ENCODE measurements at places on chromosomes 3 and 15.

GRCh38 chr3:66397745-66398144, 103.1 kb downstream of the LRIG1 start:
- no peak for DNase-seq

DNA sequence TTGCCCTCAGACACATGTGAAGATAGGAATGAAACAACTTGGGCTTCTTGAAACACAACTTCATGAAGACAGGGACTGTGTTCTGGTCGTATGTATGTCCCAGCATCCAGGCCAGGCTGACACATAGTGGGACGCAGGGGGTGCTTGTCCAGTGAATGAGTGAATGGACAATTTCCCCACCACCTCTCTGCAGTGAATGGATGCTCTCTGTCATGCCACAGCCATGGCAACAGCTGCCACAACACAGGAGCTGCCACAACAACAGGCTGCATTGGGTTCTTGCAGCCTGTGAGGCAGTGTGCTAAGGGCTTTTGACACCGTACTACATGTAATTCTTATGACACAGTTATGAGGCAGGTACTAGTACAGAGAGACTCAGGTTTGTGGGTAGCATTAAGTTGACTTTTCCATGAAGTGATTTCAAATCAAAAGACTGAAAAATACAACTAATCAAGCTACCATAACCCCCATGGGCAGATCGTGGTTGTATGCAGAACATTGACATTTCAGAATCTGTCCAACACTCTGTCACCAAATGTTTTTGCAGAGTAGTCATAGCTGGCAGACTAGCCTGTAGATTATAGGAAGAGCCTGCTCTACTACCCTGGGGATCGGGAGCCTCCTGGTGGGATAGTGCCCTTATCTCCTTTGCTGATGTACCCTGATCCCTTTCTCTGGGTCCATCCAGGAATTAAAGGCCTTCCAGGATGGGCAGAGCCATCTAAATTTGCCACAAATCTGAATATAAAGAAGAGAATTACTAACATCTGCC, 40.8 kb downstream of the CLSTN2 start:
- DNase-seq, result no peak

DNA sequence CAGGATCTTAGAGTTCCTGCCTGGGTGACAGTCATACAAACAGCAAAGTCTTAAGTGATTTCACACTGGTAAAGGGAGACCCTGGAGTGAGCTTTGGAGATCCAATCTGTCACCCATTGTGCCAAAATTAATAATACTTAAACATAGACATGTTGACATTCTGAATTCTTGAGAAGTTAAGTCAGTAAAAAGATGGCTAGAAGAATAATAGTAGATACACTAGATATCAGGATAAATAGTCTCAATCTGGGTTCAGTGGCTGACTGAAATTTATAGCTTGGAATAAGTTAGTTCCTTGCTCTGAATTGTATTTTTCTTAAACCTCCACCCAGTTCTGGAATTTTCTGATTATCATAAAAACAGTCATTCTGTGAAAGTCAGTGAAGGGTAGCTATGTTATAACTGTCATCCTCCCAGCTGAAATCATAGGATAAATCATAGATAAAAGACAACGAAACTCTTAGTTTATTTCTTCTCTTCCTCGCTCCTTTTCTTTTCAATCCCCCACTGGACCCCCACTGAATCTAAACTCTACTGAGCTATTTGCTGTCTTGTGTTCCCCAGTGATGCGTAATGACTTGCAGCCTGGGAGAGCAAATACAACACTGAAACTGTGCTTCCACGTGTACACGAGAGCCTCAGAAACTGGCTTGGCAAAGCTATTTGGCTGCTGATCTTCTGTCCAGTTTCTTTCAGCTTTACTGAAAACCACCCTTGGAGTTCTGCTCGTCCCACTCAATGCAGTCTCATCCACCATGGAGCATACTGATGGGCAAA, 175.4 kb upstream of the TP63 start:
- no peak for DNase-seq

DNA sequence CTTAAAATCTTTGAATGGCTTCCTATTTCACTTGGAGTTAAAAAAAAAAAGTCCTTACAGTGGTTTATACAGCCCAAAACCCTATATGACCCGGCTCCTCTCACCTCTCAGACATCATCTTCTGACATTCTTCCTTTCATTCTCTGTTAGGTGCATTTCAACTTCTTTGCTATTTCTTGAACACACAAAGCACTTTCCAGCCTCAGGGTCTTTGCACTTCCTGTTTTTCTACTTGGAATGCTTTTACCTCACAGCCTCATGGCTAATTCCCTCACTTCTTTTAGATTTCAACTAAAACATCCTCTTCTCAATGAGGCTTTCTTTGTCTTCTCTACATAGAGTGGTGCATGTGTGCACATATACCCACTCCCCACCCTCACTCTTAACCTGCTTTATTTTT, 91.0 kb upstream of the MB21D2 start:
- no peak for DNase-seq

GRCh38 chr15:51752888-51753287, 1.5 kb downstream of the TMOD2 start:
- DNase-seq, result no peak

GRCh38 chr3:176906046-176906905, 291.0 kb downstream of the TBL1XR1 start:
- no peak for DNase-seq

- DNase-seq, result no peak
These were observed 13.6 kb upstream of the CSK start for GRCh38 chr15:74768099-74768770.

- DNase-seq, result no peak
These were observed 11.8 kb upstream of the UACA start for GRCh38 chr15:70775160-70775559.

GRCh38 chr3:127120851-127121647, 71.9 kb upstream of the PRR23E start:
- no peak for DNase-seq

- DNase-seq, result no peak
These were observed 52.2 kb upstream of the HEG1 start for GRCh38 chr3:125107861-125108567.

DNA sequence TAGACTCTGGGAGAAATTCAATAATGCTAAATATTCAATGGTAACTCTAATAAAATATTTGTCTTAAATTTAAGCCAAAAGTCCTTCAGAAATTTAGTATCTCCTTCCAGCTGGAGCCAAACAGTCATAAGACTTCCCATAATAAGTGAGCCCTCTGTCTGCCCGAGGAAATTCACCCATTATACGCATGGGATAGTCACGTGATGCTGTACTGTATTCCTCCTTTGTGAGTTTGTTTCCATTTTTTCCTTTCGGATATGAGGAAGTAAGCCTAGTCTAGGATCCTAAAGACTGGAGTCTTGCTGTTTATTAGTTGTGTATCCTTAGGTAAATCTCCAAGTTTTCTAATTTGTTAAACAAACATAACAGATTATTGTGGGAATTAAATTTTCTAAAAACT, 110.4 kb upstream of the PLAAT1 start:
- DNase-seq, result no peak

DNA sequence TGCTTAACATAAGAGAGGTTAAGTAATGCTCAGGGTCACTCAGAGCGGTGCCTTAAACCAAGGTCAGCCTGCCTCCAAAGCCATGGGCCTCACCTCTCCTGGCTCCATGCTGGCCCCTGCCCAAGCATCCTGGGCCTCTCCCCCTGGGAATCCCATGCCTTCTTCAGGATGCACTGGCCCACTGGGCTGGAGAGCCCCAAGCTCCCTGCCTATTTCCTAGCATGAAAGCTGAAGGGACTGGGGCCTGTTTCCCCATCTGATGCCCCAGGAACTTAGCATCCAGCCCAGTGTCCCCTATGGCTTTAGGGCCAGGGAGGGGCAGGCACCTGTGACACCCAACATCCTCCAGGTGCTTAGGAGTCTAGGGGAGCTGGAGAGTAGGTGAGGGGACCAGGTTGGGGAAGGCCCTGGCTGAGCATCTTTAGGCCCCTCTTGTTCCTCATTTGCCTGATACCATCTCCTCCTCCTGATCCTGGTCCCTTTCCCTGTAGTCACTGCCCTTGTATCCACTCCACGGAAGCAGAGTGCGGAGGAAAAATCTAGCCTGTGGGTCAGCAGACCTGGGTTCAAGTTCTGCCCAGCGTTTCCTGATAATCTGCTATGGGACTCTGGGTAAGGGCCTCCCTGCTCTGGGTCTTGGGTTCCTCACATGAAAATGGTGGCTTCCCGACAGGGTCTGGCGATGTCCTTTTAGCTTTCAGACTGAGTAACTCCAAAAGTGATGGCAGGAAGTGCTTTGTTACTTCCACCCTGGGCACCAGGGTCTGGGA, 28.6 kb downstream of the EHD4 start:
- no peak for DNase-seq

GRCh38 chr3:45118615-45119071, 27.5 kb downstream of the CDCP1 start:
- DNase-seq, result no peak

- no peak for DNase-seq
These were observed 15.6 kb upstream of the FILIP1L start for GRCh38 chr3:100129941-100130340.

DNA sequence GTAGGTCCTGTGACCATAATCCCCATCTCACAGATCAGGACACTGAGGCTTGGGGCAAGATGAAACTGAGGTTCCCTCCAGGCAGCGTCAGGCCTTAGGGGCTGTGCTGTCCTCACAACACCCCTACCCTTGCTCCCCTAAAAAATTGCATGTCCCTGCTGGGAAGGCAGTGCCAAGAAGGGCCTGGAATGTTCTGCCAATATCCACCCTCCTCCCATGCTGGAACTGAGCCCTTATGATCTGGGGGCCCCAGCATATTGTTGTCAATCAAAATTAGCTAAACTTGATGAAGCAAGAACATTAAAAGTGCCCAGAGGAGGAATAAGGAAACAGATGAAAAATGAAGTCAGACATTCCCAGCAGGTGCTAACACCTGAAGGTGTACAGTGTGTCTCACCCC, 13.4 kb upstream of the RTP3 start:
- no peak for DNase-seq

- no peak for DNase-seq
These were observed 229.4 kb downstream of the FEZF2 start for GRCh38 chr3:62143843-62144450.

DNA sequence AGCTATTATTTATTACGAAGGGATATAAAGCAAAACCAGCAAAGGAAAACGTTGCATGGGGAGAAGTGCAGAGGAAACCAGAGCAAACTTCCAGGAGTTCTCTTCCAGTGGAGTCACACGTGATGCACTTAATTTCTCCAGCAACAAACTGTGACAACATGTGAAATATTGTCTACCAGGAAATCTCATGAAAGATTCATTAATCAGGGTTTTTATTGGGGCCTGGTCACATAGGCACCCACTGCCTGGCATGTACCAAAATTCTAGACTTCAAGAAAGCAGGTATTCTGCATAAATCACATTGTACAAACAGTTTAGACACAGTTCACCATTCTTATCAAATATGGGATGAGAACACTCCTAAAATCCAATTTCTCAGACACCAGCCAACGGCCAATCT, 5.4 kb upstream of the TFG start:
- DNase-seq, result no peak

GRCh38 chr3:46163556-46164041, 44.5 kb downstream of the CCR1 start:
- no peak for DNase-seq

DNA sequence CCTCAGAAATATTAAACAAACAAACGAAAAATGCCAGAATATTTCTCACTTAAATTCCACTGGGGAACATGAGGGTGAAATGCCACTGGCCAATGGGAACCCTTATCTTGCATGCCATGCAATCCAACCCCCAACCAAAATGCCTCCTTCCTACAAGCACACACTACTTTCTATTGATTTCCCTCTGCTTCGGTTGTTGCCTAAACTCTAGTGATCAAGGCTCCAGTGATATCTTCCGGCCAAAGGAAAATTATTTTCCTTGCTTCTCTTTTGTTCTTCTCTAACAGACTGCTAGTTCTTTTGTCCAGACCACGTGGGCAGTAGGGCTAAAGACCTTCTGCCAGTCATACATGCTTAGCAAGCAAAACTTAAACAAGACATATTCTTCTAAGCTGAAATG, 115.7 kb downstream of the TMCC1 start:
- DNase-seq, result no peak

GRCh38 chr15:65924004-65924403, 54.7 kb downstream of the RAB11A start:
- DNase-seq, result no peak

- DNase-seq, result no peak
These were observed 17.9 kb upstream of the CRABP1 start for GRCh38 chr15:78322243-78322642.

GRCh38 chr15:39925112-39925842, 5.2 kb upstream of the GPR176 start:
- no peak for DNase-seq

DNA sequence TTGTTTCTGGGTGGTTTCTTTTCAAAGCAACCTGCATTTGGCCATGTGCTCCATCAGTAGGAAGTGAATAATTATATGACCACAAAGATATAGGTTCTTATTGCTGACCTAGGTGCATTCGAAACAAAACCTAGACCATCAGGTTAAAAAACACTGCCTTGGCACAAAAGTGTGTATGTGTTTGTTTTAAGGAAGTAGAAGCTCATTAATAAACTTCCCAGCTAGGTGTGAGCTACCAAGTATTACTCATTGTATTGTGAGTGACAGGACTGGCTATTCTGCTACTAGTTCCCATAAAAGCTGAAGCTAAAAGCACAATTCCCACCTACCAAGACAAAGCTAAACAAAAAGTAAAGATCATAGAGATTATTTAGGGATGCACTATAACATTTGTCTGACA, 168.2 kb downstream of the TP63 start:
- no peak for DNase-seq

GRCh38 chr3:135145581-135145980, 350.5 kb downstream of the EPHB1 start:
- no peak for DNase-seq

DNA sequence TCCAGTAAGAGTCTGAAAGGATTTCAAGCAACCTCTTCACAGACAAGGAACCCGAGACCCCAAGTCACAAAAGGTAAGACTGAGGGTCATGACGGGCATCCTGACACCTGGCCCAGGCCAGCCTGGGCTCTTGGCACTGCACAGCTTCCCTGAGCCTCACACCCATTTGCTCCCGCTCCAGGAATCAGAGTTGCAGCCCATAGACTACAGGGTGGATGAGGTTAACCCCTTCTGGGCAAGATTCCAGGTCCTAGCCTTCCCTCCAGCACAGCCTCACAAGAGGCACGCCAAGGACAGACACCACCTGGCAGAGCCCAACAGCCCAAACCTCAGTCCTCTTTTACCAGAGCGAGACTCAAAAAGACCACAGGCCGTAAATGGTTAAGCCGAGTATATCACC, 36.2 kb downstream of the RBPMS2 start:
- no peak for DNase-seq
